AG04449 (cell line): ENCODE measurements at places on chromosomes 3 and 15.

GRCh38 chr15:58227706-58228543 lies 89.7 kb downstream of the AQP9 start:
- peak; percentile 31 for DNase-seq

DNA sequence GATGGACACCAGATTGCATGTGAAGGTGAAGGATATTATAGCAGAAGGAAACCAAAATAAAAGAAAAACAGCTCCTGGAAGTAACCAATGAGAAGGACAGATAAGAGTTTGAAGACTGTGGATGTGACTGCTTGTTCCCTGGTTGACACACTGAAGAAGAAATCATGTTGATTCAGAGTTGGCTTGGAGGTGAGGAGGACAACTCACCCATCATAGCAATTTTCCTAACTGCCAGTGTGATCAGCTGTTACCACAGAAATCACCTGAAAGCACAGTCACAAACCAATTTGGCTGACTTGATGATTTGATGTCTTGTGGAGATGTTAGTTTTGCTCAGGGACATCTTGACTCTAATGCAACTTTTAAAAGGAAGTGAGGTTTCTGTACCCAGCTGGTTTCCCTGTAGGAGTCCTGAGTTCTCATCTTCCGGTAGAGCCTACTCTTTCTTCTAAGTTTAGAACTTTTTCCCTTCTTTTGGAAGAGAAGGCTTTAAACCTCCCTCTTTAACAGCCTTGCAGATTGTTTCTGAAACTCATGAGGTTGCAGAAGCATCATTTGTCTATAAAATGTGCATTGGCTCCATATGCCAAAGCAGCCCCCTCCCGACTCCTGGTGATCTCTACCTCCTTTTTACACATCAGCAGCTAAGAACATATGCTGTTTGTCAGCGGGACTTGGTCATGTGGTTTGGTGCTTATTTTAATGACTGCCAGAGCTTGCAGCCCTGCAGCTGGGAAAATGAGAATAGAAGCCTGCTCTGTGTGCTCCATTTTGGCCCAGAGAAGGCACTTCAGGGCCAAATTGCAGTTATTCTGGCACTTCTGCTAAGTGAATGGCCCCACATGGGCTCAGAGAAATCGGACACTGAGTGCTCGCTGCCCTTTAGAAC lies 10.3 kb downstream of the ATG7 start:
- no peak for DNase-seq

GRCh38 chr15:23877502-23878412 lies 190.7 kb upstream of the NDN start:
- no peak for DNase-seq

- no peak for DNase-seq
Observed at GRCh38 chr3:174202561-174202960, 656.6 kb upstream of the NAALADL2 start.

DNA sequence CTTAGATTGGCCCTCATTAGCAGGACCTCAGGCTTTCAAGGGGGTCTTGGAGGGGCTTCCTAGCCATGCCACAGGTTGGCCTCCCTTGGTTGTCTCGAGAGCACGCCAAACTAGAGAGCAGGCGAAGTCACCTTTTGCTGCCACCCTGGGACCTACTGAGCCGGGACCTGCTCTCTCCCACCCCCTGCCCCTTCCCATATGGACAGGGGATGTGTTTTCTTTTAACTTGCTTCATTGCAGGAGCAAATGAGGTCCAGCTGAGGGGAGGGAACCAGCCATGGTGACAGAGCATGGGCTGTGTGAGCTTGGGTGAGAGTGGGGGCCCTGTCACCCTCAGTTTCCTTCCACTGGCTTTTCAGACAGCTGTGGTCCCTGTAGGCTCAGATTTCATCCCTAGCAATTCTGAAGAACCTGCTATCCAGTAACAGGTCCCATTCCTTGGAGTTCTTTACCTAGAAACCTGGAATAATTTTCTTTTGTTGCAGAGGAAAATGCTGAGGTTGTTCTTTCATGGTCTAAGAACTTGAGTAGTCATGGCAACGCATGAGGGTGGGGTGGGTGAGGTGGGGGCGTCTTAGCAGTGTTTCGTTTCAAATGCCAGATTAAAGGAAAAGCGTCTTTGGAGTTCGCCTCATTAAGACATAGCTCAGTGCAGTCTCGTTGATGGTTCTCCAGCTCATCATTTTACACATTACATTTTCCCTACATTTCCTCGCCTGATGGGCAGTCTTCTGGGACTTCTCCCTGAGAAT lies 20.1 kb upstream of the MAGEF1 start:
- no peak for DNase-seq
